ENCODE measurements at places on chromosomes 4 and X.

GRCh38 chr4:123777373-123777772 lies 380.8 kb downstream of the SPRY1 start:
- H3K27ac ChIP-seq: no peak overlapping the region
- H3K4me3 ChIP-seq: no peak overlapping the region
- DNase-seq: no peak
- H3K4me1 ChIP-seq: peaks cover 2% of the 10 kb centered on the region
- H3K27me3 ChIP-seq: no peaks in the 10 kb centered on the region

GRCh38 chr4:140102421-140102820 lies 51.6 kb downstream of the MAML3 start:
- H3K27me3 ChIP-seq: peaks cover 11% of the 10 kb centered on the region
- DNase-seq: no peak
- H3K27ac ChIP-seq: peak overlapping the region; percentile 6
- H3K36me3 ChIP-seq: peaks cover 8% of the 10 kb centered on the region

GRCh38 chrX:48890296-48890925 lies 7.2 kb downstream of the TIMM17B start:
- H3K27ac ChIP-seq: peak overlapping the region; percentile 85
- H3K27me3 ChIP-seq: peaks cover 3% of the 10 kb centered on the region
- no peak for DNase-seq

DNA sequence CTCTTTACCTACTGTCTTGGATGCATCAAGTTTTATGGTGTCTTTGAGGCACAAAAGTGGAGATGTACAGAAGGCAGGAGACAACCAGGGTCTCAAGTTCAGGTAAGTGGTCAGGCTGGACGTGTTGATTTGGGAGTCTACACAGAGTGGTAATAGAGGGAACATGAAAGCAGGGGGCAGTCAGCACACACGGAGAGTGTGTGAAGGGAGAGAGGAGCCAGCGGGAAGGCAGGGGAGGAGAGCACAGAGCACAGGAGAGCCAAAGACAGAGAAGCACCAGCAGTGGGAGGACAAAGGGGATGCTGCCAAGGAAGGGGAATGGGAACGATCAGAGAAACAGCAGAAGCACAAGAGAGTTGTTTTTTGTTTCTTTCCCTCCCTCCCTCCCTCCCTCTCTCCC lies 32.9 kb downstream of the TMEM150C start:
- H3K4me3 ChIP-seq: no peak overlapping the region
- H3K27me3 ChIP-seq: no peaks in the 10 kb centered on the region
- no peak for DNase-seq
- H3K4me1 ChIP-seq: no peaks in the 10 kb centered on the region
- no peak overlapping the region for H3K27ac ChIP-seq
- H3K36me3 ChIP-seq: no peaks in the 10 kb centered on the region

DNA sequence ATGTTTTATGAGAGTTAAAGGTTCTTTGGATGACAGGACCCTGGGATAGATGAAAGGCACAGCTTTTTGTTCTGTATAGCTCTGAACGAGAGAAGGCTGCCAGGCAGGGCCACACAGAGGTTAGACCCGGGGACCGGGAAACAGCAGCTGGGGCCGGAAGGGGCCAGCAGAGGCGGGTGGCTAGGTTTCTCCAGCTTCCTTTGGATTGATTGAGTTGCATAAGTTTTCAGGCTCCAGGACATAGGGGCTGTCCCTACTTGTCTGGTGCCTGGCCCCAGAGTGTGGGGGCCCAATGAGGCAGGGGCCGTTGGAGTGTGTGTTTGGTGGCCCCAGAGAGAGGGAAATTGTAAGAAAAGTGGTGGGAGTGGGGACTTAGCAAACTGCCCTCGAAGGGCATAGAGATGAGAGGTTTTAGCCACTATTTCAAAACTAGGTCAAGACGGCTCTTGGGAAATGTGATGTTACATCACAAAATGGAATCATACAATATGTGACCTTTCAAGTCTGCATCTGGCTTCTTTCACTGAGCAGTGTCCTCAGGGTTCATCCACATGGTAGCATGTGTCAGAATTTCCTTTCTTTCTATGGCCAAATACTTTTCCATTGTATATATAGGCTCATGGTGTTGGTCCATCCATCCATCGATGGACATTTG lies 3.7 kb downstream of the ZFP92 start:
- no peak overlapping the region for H3K4me3 ChIP-seq
- H3K4me1 ChIP-seq: peaks cover 8% of the 10 kb centered on the region
- H3K27me3 ChIP-seq: peaks cover 3% of the 10 kb centered on the region

- H3K4me1 ChIP-seq: no peaks in the 10 kb centered on the region
- no peak overlapping the region for H3K27ac ChIP-seq
- no peaks in the 10 kb centered on the region for H3K27me3 ChIP-seq
- DNase-seq: no peak
- H3K36me3 ChIP-seq: no peaks in the 10 kb centered on the region
- no peak overlapping the region for H3K4me3 ChIP-seq
Measured at GRCh38 chr4:88993246-88993645, 63.7 kb downstream of the FAM13A start.

DNA sequence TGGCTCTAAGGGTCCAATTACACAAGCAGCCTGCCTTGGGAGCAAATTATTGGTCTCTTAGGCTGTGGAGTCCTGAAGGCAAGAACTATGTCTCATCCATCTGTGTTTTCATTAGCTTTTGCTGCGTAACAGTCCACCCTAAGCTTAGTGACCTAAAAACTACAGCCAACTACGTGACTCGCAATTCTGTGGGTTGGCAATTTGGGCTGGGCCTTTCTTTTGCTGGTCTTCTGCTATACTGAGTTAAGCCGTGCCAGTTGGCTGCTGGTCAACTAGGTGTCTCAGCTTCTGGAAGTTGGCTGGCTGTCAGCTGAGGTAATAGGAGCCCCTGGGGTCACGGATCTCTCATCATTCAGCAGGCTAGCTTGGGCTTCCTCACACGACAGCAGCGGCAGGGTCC lies 205.6 kb upstream of the S100G start:
- no peaks in the 10 kb centered on the region for H3K36me3 ChIP-seq
- no peak overlapping the region for H3K27ac ChIP-seq
- H3K27me3 ChIP-seq: peaks cover 2% of the 10 kb centered on the region
- no peak for DNase-seq

DNA sequence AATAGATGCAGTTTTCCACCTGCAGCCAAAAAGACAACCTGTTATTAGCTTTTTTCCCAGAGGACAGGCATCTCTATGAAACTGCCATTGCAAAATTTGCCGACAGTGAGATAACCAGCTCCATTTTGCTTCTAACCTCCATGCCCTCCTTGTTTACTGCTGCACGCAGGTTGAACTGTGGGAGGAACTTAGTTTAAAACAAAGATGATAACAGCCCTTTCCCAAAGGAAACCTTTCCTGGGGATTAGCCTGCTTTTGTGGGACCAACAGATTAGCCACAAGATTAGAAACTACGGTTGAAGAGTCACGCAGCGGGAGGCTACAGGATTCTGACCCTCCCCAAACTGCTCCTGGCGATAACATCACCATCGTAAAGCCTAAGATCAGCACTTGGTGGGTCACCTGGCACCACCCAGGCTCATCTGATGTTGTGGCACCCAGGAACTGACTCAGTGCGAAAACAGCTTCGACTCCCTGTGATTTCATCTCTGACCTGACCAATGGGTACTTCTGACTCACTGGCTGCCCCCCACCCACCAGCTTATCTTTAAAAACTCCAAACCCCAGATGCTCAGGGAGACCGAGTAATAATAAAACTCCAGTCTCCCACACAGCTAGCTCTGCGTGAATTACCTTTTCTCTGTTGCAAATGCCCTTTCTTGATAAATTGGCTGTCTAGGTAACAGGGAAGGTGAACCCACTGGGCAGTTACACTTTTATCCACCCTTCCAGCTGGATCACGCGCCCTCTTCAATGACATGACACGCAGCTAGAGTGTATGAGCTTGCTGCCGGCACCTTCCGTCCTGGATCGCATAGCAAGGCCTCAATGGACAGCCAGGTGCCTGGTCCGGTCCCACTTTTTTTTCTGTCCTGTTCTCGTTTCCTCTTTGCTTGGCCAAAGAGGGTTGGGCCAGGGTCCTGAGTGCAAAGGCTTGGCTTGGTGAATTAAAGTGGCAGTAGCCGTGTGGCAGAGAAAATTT lies 27.2 kb downstream of the NOP14 start:
- H3K36me3 ChIP-seq: peaks cover 51% of the 10 kb centered on the region
- H3K27ac ChIP-seq: peak overlapping the region; percentile 91
- H3K27me3 ChIP-seq: no peaks in the 10 kb centered on the region

DNA sequence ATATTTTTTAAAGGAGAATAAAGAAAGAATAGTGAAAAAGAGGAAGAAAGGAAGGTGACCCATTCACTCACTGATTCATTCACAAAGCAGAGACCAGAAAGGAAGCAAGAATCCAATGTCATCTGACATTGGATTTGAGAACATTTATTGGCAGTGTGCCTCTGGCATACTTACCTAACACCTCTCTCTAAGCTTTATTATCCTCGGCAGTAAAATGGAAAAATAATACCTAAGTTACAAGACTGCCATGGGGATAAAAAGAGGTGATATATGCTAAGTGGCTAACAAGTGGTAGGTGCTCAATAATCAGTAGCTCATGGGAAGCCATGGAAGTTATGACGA lies 41.6 kb upstream of the PPARGC1A start:
- H3K36me3 ChIP-seq: no peaks in the 10 kb centered on the region
- no peak overlapping the region for H3K4me3 ChIP-seq
- DNase-seq: no peak
- no peaks in the 10 kb centered on the region for H3K4me1 ChIP-seq
- no peaks in the 10 kb centered on the region for H3K27me3 ChIP-seq

- H3K36me3 ChIP-seq: no peaks in the 10 kb centered on the region
- H3K27me3 ChIP-seq: no peaks in the 10 kb centered on the region
- DNase-seq: no peak
- no peak overlapping the region for H3K27ac ChIP-seq
- no peak overlapping the region for H3K4me3 ChIP-seq
Measured at GRCh38 chrX:45445745-45446412, 245.2 kb upstream of the DIPK2B start.

DNA sequence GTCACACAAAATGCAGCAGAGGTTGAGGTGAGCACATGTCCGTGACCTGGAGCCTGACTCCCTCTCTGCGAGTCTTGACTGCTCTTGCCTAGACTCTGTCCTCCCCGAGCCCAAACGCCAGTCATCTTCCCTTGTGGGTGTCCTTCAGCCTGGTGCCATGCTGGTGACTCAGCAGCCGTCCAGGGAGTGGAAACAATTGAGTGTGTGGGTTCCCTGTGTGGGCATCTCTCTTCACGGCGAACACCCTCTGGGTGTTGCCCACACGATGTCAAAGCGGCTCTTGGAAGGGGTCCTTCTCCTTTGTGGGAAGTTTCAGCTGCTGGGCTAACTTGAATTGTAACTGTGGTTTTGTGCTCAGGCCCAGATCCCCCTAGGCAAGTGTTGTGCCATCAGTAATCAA lies 17.5 kb upstream of the MSANTD1 start:
- H3K4me3 ChIP-seq: no peak overlapping the region
- H3K27me3 ChIP-seq: no peaks in the 10 kb centered on the region
- H3K27ac ChIP-seq: no peak overlapping the region
- H3K4me1 ChIP-seq: no peaks in the 10 kb centered on the region

DNA sequence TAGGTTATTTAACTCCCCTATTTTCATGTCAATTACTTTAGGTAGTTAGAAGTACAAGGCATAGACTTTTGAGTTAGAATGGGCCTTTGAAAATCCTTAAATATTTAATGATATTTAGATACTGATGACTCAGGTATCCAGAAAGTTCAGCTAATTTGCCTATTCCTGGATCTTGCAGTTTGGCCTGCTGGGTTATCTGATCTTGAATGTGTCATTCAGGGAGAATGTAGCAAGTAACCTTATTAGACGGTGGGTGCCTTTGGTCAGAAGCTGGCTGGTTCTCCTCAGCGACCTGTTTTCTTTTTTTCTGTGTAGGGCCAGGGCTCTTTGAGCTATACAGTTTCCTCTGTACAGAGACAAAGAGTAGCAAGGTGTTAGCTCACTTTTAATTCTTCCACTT lies 42.0 kb downstream of the MTM1 start:
- H3K36me3 ChIP-seq: peaks cover 35% of the 10 kb centered on the region
- no peaks in the 10 kb centered on the region for H3K27me3 ChIP-seq
- peaks cover 2% of the 10 kb centered on the region for H3K4me1 ChIP-seq
- H3K27ac ChIP-seq: no peak overlapping the region
- no peak for DNase-seq

DNA sequence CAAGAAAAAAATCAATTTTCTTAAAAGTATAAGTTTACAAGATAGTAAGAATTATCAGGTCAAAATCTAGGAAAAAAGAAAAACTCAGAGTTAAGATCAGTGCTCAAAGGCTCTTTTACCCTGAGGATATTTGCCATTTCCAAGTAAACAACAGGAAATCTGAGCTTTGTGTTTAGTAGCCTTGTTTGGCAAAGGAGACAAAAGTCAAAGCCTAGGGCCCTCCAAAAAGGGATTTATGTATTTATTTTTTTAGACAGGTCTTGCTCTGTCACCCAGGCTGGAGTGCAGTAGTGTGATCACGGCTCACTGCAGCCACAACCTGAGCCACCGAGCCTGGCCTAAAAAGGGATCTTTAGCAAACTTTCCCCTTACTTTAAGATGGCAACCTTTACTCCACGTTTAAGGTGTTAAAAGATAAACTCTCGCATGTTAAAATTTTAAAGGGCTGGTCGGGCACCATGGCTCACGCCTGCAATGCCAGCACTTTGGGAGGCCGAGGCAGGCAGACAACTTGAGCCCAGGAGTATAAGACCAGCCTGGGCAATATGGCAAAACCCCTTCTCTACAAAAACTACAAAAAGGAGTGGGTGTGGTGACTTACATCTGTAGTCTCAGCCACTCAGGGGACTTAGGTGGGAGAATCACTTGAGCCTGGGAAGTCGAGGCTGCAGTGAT lies 21.3 kb upstream of the OPHN1 start:
- H3K36me3 ChIP-seq: no peaks in the 10 kb centered on the region
- H3K27ac ChIP-seq: no peak overlapping the region
- H3K4me1 ChIP-seq: no peaks in the 10 kb centered on the region
- H3K4me3 ChIP-seq: no peak overlapping the region
- peaks cover 2% of the 10 kb centered on the region for H3K27me3 ChIP-seq

- no peak overlapping the region for H3K4me3 ChIP-seq
- no peaks in the 10 kb centered on the region for H3K36me3 ChIP-seq
- H3K27ac ChIP-seq: no peak overlapping the region
- no peaks in the 10 kb centered on the region for H3K27me3 ChIP-seq
Measured at GRCh38 chrX:29315931-29316330, 728.7 kb downstream of the IL1RAPL1 start.

DNA sequence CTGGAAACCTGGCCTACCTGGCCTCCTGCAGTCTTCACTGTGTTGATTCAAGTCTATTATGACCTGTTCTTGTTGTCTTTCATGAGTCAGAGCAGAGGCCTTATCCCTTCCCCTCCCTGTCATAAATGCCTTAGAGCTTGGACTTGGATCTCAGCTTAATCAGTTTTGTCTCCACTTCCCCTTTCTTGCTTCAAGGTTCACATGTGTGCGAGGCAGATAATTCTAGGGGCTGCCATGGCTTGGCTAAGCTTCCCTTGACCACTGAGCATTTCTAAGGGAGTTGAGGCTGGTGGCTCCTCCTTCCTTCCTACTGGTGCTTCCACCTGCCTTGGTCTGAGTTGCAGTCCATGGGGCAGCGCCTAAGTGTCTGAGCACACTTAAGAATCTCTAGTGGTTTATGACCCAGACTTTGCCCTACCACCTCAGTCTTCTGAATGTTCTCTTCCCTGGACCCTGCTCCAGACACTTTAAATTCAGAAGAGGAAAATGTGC lies 1.7 kb upstream of the HEPH start:
- H3K4me3 ChIP-seq: no peak overlapping the region
- H3K4me1 ChIP-seq: no peaks in the 10 kb centered on the region
- no peaks in the 10 kb centered on the region for H3K27me3 ChIP-seq

GRCh38 chr4:119313237-119313636 lies 8.7 kb downstream of the FABP2 start:
- H3K27ac ChIP-seq: no peak overlapping the region
- no peak overlapping the region for H3K4me3 ChIP-seq
- no peak for DNase-seq
- H3K27me3 ChIP-seq: peaks cover 29% of the 10 kb centered on the region

GRCh38 chr4:108072300-108072699 lies 82.6 kb downstream of the HADH start:
- H3K4me1 ChIP-seq: peaks cover 36% of the 10 kb centered on the region
- H3K36me3 ChIP-seq: peaks cover 58% of the 10 kb centered on the region
- no peaks in the 10 kb centered on the region for H3K27me3 ChIP-seq
- H3K4me3 ChIP-seq: peak overlapping the region; percentile 68
- H3K27ac ChIP-seq: peak overlapping the region; percentile 90
- no peak for DNase-seq
